Putamen (tissue), 1 donor: ENCODE measurements at places on chromosomes 16 and 17.
A peak's percentile ranks its signal among the peaks of the same experiment; 100 is the strongest.

DNA sequence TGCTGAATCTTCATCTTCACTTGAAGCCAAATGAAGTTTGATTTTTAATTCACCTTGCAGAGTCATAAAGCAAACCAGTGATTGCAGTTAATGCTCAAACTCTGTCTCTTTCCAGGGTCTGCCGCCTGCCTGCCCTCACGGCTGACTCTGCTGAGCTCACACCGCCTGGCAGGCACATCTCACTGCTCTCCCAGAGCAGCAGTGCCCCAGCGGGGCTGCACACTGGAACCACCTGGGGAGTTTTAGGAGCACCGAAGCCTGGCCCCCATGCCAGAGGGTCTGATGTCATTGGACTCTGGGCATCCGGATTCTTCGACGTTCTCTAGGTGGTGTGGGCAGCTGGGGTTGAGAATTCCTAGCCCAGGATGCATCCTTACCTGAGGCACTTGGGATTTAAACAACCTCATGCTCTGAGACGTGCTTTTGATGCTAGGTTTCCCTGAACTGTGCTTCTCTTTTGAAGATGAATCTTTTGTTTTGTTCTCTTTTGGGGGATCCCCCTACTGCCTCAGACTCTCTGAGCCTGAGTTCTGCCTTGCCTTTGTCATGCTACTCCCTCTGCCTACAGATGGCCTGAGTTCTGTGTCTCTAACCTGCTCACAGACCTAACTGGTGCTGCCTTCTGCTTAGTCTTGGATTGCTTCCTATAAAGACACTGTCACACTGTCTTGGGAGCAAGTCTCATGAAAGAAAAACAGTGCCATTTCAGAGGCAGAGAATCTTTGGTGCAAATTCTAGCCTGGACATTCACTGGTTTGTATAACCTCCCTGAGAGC lies 438.1 kb upstream of the CCL2 start:
- DNase-seq, result no peak

DNA sequence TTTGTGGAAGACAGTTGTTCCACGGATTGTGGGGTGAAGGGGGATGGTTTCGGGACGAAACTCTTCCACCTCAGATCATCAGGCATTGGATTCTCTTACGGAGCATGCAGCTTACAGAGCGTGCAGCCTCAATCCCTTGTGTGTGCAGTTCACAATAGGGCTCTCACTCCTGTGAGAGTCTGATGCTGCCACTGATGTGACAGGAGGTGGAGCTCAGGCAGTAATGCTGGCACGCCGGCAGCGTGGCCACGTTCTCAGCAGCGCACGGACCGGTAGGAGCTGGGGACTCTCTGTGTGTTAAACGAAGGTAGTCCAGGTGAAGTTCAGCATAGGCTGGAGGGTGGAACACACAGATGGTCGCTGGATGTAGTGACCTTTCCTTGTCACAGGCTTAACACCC lies 37.8 kb downstream of the SEC14L1 start:
- DNase-seq, result no peak

DNA sequence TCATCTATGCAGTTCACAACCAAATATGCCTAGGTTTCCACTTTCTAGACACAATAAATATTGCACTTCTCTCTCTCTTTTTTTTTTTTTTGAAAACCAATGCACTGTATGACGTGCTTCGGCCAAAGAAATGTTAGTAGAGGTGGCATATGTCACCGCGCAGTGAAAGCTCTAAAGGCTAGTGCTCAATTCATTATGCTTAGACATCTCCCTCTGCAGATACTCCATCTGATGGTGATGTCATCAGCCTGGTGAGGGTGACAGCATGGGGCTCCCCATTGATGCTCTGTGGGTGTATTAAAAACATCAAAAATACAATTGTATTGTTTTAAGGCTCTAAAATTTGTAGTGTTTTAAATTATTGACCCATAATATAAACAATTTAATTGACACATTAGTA lies 608.8 kb upstream of the C16orf82 start:
- DNase-seq, result no peak

DNA sequence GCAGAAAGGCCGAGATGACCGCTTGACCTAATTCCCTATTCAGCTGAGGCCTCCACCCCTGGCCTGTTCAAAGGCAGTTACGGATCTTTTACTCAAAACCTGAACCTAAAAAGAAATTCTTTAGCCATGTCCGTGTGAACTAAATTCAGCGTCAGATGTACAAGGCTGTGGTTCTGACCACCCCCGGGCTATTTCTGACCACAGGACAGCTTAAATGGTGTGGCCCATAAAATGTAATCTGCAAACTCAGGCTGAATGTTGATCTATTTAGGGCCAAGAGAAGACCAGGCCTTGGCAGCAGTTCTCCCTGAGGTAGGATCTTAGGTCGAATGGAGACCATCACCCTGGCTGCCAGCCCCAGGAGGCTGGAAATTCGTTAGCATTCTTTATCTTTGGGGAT lies 485.5 kb downstream of the WWOX start:
- no peak for DNase-seq

DNA sequence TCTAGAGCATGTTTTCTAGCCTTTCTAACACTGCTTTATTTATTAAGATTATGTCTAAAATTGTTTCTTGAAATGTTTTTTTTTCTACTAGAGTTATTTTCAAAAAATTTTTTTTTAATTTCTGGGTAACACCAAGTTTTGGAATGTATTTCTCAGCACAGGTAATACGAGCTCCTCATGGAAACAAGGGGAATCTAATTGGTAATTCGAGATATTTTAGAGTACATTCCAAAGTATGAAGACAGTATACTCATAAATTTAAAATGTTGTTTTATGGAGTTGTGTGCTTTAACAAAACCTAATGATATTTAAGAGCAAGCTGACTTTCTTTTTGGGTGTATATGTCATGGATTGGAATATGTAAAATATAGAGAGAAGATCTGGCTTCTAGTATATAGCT lies 42.4 kb downstream of the OMG start:
- DNase-seq, result no peak

DNA sequence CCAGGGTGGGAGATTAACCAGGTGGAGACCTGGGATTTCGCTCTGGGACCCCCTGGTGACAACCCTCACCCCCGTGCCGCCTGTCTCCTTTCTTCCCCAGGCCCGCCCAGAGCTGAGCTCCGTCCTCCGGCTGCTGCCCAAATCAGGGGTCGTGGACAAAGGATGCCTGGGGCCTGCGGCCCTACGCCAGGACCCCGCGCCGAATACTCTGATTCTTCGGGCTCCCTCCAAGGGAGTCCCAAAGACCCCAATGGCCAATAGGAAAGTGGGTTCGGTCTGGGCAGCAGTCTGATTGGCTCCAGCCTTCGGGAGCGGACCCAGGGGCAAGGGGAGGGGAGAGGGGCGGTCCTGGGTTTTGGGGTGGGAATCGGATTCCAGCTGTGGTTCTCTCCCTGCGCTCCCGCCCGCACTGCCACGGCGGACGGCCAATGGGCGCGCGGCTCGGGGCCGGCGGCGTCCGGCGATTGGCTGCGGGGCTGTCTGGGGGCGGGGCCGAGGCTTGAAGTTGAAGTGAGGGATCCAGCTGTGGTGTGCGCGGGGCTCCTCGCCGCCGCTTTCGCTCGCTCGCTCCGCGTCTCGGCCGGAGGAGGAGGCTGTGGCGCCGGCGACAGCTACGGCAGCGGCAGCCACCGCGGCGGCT lies at the start of gene CACNA1G:
Gene CACNA1G, plus strand, starts transcription at position 531 of the 640 bp plus-strand sequence. CDS start 745 bp downstream, outside the sequence.
- peak; percentile 58 for DNase-seq

GRCh38 chr17:46964315-46965265 lies 14.5 kb downstream of the RPRML start:
- DNase-seq, result no peak
